Gastrocnemius medialis (tissue), 4 donors: ENCODE measurements at places on chromosomes 2 and 18.

DNA sequence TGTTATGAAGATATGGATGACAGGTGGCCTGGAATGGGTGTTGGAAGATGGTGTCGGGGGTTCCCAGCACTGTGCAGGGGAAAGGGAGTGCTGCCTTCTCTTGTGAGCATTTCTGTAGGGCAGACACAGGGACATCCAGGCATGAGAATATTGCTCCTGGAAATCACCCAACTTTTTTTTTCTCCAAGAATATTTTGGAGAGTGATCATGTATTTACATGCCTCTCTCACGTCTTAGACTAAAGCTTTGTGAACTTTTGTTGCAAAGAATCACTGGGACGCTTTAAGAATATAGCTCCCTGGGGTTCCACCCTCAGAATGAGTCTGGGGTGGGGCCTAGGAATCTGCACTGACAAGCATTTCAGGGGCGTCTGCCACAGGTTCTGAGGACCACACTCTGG lies 68.7 kb downstream of the VWA3B start:
- peaks cover 37% of the 10 kb centered on the region for H3K4me1 ChIP-seq
- H3K27ac ChIP-seq: no peak overlapping the region
- no peaks in the 10 kb centered on the region for H3K27me3 ChIP-seq
- H3K36me3 ChIP-seq: no peaks in the 10 kb centered on the region
- H3K4me3 ChIP-seq: no peak overlapping the region

- peaks cover 19% of the 10 kb centered on the region for H3K27me3 ChIP-seq
- no peaks in the 10 kb centered on the region for H3K36me3 ChIP-seq
- no peak overlapping the region for H3K27ac ChIP-seq
- no peaks in the 10 kb centered on the region for H3K4me1 ChIP-seq
- DNase-seq: no peak
Measured at GRCh38 chr18:24022161-24022560, 7.6 kb downstream of the TTC39C start.

GRCh38 chr2:234730066-234730640 lies 221.7 kb upstream of the SH3BP4 start:
- H3K4me1 ChIP-seq: no peaks in the 10 kb centered on the region
- DNase-seq: no peak
- no peak overlapping the region for H3K4me3 ChIP-seq
- no peak overlapping the region for H3K27ac ChIP-seq

DNA sequence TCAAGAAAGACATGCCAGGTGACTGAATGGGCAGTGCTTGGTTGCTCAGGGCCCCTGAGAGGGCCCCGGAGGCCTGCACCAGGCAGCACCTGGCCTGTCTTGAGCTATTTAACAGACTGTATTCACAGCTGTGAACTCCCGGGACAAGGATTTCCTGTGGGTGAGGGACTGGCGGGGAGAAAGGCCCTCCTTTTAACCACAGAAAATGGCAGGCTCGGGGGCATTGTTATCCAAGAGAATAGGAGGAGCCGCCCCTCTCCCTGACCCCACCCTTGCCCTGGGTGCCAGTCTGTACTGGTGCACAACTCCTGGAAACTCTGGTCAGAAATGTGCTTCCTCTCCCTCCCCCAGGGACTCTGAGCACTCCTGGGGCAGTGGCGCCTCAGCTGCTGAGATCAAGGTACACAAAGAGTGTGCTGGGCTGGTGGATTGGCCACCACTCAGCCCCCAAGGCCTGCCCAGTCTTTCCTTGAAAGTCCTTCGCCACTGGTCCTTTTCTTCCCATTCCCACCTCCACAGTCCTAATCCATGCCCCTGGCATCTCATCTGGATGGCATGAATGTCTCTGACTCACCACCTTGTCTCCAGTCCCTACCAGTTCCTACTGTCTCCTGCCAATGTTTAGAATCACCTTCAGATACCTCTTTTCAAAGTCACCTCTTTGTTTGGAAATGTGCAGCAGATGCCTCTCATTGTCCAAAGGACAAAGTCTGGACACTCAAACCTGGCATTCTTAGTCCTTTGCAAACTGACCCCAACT lies 19.6 kb upstream of the EPAS1 start:
- no peak for DNase-seq
- no peaks in the 10 kb centered on the region for H3K36me3 ChIP-seq
- no peak overlapping the region for H3K4me3 ChIP-seq
- no peaks in the 10 kb centered on the region for H3K27me3 ChIP-seq
- H3K27ac ChIP-seq: no peak overlapping the region
- peaks cover 19% of the 10 kb centered on the region for H3K4me1 ChIP-seq

DNA sequence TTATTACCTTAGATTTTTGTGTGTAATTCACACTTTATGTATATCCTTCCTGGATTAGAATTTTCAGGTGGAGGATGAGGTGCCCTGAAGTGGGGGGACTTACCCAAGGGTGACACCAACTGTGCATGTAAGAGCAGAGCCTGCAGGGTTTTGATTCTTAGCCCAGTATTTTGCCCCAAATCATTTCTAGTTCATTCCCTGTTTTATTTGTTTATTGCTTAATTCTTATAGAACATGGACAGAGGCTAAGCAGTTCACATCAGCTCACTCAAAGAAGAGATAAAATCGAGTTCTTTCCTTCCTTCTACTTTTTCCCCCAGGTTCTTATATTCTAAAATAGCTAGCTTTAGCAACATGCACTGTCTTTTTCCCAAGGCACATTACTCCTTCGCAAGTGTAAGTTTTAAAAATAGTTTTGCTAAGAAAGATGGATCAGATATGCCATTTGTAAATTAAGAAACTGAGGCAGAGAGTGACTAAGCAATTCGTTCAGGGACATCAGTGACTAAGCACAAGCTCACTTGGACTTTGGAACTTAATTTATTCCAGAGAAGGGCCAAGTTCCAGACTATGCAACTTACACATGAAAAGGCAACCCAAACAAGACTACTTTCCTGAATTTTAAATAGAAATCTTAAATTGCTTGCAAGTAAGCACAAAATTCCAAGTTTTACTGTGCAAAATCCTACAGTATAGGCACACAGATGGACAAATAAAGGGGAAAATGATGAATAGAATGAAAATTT lies 427.9 kb upstream of the POU3F3 start:
- no peak overlapping the region for H3K27ac ChIP-seq
- H3K4me3 ChIP-seq: no peak overlapping the region
- no peak for DNase-seq
- H3K36me3 ChIP-seq: no peaks in the 10 kb centered on the region

DNA sequence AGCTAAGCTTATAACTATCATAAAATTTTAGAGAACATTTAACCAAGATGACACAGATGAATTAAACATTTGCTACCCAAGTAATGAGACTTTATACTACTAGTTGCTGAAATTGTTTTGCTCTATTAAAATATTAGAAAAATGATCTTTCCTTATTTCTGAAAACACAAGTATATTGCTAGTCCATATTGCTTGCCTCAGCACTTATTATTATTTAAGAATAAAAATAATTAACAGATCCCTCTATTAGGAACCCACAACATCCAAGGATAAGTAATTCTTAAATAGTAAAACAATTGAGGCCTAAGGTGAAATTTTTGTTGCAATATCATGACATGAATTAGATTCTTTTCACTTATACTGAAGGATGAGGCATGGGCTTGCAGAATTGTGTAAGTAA lies 65.2 kb downstream of the CCDC148 start:
- no peaks in the 10 kb centered on the region for H3K27me3 ChIP-seq
- no peak overlapping the region for H3K27ac ChIP-seq
- no peak overlapping the region for H3K4me3 ChIP-seq
- no peaks in the 10 kb centered on the region for H3K4me1 ChIP-seq

- no peak overlapping the region for H3K27ac ChIP-seq
- no peaks in the 10 kb centered on the region for H3K27me3 ChIP-seq
- DNase-seq: no peak
- no peak overlapping the region for H3K4me3 ChIP-seq
- peaks cover 12% of the 10 kb centered on the region for H3K4me1 ChIP-seq
- no peaks in the 10 kb centered on the region for H3K36me3 ChIP-seq
Measured at GRCh38 chr18:31612124-31612523, 20.4 kb downstream of the TTR start.

- no peaks in the 10 kb centered on the region for H3K4me1 ChIP-seq
- H3K4me3 ChIP-seq: no peak overlapping the region
- H3K36me3 ChIP-seq: no peaks in the 10 kb centered on the region
Measured at GRCh38 chr18:56992777-56993176, 154.1 kb upstream of the BOD1L2 start.

DNA sequence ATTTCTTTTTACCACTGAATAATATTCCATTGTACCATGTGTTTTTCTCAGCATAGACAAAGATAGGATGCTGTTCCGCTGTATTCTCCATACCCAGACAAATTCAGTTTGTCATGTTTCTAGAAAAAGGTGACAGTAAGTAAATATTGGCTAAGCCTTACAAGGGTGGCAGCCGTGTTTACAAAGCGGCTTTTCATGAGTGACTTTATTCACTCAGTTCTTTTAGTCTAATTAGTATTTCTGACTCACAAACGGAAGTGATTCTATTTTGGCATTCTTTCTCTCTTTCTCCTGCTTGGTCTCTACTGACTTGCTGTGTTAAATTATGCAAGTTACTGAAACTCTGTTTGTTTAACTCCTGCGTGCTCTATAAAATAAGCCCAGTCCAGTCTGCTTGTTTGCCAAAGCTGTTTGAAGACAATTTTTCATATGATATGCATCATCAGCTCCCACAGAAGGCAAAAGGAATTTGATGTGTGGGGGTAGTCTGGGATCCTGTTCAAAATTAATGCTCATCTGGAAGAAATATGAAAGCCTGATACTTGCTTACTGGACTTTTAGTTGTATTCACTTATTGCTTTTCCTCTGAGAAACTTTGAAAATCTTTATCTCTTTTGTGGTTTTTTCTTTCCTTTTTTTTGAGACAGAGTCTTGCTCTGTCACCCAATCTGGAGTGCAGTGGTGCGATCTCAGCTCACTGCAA lies 2.3 kb upstream of the PLEKHH2 start:
- peak overlapping the region; percentile 6 for H3K4me3 ChIP-seq
- H3K27me3 ChIP-seq: peaks cover 16% of the 10 kb centered on the region
- no peaks in the 10 kb centered on the region for H3K36me3 ChIP-seq
- H3K4me1 ChIP-seq: peaks cover 12% of the 10 kb centered on the region
- no peak for DNase-seq

DNA sequence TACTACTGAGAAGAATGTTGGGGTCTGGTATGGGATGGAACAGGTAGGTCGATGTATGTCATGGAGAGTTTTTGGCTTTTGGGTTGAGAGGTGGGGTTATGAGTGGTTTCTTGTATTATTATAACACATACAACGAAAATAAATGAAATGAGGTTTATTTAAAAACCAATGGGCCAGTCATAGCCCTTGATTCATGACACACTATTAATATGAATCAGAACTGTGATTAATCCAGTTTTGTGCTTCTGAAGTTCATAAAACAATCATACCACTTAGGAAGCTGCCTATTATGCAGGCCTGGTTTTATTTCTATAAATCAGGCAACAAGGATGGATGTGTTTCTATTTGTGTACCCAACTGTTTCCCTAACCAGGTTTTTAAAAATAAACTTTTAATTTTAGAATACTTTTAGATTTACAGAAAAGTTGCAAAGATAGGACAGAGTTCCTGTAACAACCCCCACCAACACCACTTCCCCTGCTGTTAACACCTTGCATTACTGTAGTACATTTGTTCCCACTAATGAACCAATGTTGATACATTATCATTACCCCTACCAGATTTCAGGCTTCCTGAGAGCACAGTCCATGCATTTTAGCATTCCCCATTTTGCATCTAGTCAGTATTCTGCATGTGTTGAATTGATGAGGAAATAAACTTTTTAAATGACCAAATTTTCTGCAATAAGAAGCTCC lies 37.5 kb upstream of the NCOA1 start:
- no peaks in the 10 kb centered on the region for H3K36me3 ChIP-seq
- H3K4me1 ChIP-seq: peaks cover 40% of the 10 kb centered on the region
- no peak for DNase-seq
- no peaks in the 10 kb centered on the region for H3K27me3 ChIP-seq
- peak overlapping the region; percentile 88 for H3K27ac ChIP-seq

DNA sequence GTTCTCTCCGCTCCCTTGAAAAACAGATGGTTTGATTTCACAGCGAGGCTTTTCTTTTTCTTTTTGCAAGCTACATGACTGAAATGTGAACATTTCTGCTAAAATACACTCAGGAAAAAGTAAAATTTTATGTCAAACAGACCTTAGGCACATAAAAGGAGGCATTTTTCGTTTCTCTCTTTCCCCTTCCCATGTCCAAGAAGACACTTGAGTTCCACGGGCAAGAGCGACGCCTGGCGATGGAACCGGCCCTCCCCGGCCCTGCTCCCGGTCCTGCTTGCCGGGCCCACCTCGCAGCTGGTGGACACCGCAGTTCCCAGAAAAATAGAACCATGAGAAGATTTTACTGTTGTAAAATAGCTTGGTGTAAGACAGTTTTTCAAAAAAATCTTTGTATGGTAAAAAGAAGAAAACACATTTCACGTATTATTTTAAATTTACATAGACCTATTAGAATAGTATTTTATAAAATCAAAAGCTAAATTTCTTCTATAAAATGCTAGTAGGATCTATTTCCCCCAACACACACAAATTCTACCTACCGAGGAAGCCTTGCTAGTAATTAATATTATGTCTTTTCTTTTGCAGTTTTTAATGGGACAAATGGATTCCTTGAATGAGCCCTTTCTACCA lies 2.3 kb upstream of the ALKAL2 start:
- no peaks in the 10 kb centered on the region for H3K36me3 ChIP-seq
- H3K4me1 ChIP-seq: peaks cover 12% of the 10 kb centered on the region
- peaks cover 33% of the 10 kb centered on the region for H3K27me3 ChIP-seq
- DNase-seq: peak; percentile 33
- H3K27ac ChIP-seq: no peak overlapping the region
- H3K4me3 ChIP-seq: peak overlapping the region; percentile 54
